HFFc6 (cell line): ENCODE measurements at places on chromosomes 13 and 19. TPM values are rescaled to one million over a fixed set of nuclear protein-coding genes. Genes with fewer than 3 reads are reported as not detected.

The ERICH6B gene
- total RNA-seq, result not detected in 3 replicates

The ZNF610 gene
- total RNA-seq, result not detected in 3 replicates

The PGLYRP1 gene
- not detected in 3 replicates for total RNA-seq

The DCT gene
- not detected in 2 replicates for total RNA-seq

The CBY2 gene
- total RNA-seq, result not detected in 3 replicates

The SIGLEC8 gene
- total RNA-seq, result not detected in 3 replicates

The ZFR2 gene
- not detected in 3 replicates for total RNA-seq
